ENCODE measurements at places on chromosomes 7 and 10. TPM values are rescaled to one million over a fixed set of nuclear protein-coding genes. Genes with fewer than 3 reads are reported as not detected.

NUPR2 gene
- 7.5 TPM for total RNA-seq

CLRN3 gene
- total RNA-seq = not detected

TRIM50 gene
- not detected for total RNA-seq

TWIST1 gene
- total RNA-seq = 17.6 TPM

PDCD11 gene
- 22.9 TPM for total RNA-seq

CHRM2 gene
- total RNA-seq = not detected

GPR22 gene
- total RNA-seq = not detected

PDLIM1 gene
- total RNA-seq = 46.3 TPM

All from lower leg skin (tissue), 4 donors.